ENCODE measurements at places on chromosomes 7 and 10.

DNA sequence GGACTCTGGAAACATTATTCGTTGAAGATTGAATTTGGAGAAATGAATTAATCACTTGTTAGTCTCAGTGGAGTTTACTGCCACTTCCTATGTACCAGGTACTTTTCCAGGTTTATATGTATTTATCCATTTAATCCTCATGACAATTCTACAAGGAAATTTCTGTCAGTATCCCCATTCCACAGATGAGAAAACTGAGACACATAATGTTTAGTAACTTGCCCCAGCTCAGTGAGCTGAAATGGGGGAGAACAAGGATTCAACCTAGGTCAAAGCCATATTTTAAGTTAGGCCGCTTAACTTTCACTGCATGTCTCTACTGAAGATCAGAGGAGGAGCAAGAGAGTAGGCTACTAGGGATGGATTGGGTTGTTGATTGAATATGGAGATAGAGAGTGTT, 4.6 kb upstream of the SCIN start:
- no peak for DNase-seq

- DNase-seq = no peak
These were observed 14.2 kb downstream of the SKAP2 start for GRCh38 chr7:26850193-26850651.

- no peak for DNase-seq
These were observed 16.1 kb upstream of the PCLO start for GRCh38 chr7:83178796-83179195.

- DNase-seq = no peak
These were observed 5.3 kb upstream of the LOXL4 start for GRCh38 chr10:98273057-98273850.

- DNase-seq = no peak
These were observed 663 bp downstream of the MACC1 start for GRCh38 chr7:20216406-20217036.

DNA sequence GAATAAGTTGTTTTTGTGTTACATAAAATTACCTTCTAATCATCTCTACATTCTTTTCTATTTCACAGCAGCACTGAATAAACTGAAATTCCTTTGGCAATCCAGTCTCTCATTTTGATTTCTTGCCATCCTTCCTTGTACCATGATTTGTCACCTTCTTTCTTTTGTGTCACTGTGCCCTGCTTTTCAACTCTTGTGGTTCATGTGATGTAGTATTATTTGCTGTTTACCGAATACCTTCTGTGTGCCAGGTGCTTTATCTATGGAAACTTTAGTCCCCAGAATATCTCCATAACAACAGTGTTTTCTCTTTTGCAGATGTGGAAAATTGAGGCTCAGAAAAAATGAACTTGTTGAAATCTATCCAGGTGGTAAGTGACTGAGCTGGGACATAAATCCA, 220.3 kb downstream of the STK31 start:
- DNase-seq = no peak

- DNase-seq = no peak
These were observed 5.2 kb downstream of the SFMBT2 start for GRCh38 chr10:7405637-7406036.

DNA sequence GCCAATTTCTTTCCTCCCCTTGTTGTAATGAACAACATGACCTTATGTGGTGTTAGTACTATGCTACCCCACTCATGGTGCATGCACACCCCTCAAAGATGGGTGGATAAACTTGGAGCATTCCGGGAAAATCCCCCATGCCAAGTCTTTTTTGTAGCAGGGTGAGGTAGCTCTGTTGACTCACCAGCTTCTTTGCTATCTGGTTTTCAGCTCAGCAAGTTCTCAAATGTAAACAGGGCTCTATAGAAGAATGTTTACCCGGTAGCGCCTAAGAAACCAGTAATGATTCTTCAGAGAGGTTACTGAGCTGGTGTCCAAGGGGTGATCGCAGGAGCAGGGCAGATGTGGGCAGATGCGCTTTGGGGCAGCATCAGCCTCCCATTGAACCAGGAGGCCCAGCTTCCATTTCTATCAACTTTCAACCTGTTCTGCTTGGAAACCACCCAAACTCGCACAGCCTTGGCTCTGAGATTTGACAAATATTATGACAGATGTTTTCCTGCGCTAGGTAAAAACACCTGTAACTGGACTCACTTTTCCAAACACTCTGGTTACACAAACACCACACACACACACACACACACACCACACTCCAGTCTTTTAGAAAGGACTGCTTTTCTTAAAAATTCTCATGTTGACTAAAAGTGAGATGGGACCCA, 87.8 kb downstream of the ZRANB1 start:
- no peak for DNase-seq

GRCh38 chr7:47298636-47299035, 283.3 kb downstream of the TNS3 start:
- DNase-seq = no peak

- DNase-seq = no peak
These were observed 42.1 kb downstream of the NOD1 start for GRCh38 chr7:30436518-30436917.
